ENCODE measurements at places on chromosomes 2 and 18.

DNA sequence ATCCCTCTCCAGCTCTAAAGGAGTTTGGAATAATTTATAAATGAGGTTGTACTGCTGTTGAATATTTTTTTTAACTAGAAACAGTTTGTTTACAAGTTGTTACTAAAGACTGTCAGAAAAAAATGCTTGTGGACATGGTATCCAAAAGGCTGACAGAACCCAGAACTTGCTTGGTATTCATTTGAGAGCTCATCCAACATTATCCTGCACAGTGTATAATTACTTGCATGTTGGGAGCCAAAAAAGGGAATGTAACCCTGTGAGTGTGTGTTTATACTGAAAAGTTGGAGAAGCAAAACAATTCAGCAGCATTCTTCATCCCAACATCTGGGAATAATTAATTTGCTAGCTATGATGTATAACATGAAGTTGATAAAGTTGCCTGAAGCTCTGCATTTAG is 42.1 kb upstream of the EHBP1 start:
- peak; percentile 73 for DNase-seq

- no peak for DNase-seq
Observed at GRCh38 chr2:122061206-122061605, 305.8 kb downstream of the TSN start.

GRCh38 chr2:17301437-17301836 is 216.8 kb downstream of the RAD51AP2 start:
- DNase-seq, result no peak

DNA sequence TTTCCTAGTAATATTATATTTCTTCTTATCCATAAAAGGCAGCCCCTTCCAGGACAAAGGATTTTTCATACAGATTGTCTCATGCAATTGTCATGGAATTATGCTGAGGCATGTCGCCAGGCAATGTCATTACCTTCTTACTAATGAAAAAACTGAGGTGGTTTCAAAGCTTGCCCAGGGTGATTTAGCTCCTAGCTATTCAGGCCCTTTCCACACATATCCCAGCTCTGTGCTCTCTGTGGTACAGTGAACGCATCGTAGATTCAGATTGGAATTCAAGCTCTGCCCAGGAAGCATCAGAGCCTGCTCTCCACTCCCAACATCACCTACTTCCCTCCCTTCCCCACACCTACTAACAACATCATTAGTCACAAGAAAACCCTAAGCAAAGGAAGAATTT is 60.1 kb downstream of the ATP8B1 start:
- DNase-seq, result no peak

DNA sequence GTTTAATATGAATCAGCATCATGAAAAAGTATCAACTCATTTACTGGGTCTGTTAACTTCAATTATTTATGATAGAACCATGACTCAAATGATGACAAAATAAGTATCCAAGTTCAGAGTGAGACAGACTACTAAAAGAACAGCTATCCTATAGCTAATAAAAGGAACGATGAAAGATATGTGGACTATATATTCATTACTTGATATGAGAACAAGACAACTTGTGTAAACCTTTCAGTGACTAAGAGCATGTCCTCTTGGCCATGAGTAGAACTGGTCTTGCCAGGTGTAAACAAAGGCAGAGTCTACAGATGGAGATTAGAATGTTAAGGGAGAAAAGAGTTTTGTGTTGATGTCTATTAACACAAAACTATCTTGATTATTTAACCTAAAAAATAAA is 360.4 kb upstream of the ZC3H15 start:
- DNase-seq, result no peak

DNA sequence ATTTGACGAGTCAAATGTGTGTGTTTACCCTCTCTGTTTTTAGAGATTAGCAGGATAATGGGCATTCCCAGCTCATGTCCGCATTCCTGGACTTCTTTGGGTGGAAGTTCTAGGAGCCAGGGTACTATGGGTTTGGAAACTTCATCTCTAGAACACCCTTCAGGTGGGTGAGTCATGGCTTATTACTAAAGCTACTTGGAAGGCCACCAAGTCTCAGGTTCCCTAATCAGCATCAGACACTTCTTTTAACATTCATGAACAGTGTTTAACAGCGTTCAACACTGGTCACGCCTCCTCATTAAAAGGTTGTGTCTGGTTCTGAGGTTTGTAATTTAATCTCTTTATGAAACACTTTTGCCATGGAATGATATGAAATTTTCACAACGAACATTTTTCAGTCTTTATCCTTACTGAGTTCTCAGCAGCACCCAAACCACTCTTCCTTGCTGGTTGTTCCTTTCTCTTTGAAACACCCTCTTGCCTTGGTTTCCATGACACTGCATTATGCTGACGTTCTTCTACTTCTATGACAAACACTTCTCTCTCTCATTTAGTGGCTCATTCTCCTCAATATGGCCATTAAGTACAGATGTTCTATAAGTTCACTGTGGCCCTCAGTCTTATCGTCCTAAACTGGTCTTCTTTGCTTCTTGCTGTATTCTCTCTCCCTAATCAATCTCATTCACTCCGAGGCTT is 49.3 kb downstream of the MMADHC start:
- no peak for DNase-seq

- DNase-seq, result no peak
Observed at GRCh38 chr2:6342273-6342920, 523.3 kb downstream of the CMPK2 start.

DNA sequence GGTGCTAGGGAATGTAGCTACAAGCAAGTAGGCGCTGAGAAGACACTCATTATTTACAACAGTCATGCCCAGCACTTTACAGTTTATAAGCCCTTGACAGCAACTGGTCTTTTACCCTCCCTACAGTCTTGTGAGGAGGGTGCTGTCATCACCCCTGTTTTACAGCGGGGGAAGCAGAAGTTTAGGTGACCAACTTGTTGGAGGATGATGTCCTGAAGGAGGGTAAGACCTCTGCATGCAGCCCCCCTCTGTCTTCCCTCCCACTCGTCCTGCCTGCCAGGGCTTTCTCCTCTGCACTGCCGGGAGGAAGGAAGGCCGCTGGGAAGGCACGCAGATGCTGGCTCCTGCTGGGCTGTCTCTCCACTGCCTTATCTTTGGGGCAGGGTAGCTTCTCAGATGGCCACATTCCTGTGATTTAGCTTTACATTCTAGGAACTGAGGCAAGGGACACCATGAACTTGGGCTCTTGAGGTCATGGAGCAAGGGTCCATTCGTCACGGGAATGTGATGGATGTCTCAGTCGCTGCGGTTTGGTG is 972 bp downstream of the IL1R1 start:
- peak; percentile 9 for DNase-seq

DNA sequence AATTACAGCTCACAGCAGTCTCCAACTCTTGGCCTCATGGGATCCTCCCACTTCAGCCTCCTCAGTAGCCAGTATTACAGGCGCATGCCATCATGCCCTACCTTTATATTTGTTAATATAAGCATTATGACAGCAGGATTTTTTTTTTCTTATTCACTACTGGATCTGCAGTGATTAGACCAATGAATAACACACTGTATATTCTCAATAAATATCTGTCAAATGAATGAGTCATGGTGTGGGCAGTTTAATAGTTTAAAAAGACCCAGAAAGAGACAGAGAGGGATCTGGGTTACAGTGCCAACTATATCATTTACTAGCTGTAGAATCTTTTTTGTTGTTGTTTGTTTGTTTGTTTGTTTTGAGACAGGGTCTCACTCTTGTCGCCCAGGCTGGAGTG is 62.4 kb upstream of the LTBP1 start:
- no peak for DNase-seq

- no peak for DNase-seq
Observed at GRCh38 chr2:203973000-203973399, 36.4 kb downstream of the ICOS start.
